Stimulated activated CD4-positive, alpha-beta T cell treated with anti-CD3 and anti-CD28 coated beads, Interleukin-2, amount 100 ng/mL, for 24 hours (primary cell): ENCODE measurements at places on chromosomes 1 and 21.

GRCh38 chr1:110645821-110646735 lies 28.7 kb downstream of the KCNA3 start:
- DNase-seq, result no peak

GRCh38 chr1:52628614-52629324 lies 4.2 kb upstream of the SHISAL2A start:
- no peak for DNase-seq

DNA sequence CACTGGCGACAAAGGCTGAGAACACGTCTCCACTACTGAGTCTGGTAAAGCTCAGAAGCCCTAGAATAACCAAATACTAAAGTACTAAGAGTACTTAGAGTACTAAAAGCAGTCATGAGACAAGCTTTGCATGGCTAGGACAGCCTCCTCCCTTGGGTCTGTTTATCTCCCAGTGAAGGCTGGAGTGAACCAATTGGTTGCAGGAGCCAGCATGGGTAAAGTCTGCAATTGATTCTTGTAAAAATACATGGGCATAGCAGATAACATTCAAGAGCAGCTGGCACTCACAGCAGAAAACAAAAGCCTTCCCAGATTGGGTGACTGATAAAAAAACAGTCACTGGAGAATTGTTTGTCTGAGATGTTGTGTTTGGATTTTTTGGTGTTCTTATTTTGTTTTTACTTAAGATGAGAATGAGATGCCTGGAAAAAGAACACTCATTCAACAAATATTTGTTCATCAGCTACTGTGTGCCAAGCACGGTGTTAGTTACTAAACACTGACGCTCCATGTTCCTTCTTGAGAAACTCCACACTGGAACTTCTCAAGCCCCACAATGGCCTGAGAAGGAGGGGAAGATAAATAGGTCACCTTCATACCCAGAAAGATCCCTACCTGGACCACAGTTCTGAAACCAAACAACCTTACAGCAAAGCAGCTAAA lies 3.7 kb downstream of the IRF6 start:
- no peak for DNase-seq

DNA sequence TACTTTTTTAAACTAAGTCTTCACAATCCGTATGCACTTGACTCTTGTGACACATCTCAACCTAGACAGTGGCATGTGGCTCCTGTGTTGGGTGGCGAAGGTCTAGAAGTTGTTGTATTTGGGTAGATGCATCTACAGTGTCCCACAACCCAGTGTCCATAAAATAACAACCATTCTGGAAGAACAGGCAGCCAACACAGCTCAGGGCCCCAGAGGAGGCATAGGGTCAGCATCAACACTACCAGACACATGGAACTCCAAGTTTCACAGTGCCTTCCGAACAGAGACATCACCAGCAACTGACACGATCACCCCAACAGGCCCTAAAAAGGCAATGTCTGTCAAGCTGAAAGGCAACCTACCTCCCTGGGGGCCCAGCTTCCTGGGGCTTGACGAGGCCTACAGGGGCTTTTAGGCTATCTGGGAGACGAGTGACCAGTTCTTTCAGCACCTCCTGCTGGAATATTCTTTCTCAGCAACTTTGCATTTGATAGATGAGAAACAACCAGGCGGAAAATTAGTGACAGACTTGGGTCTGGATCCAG lies 5.6 kb downstream of the SH3BP5L start:
- DNase-seq, result peak; percentile 9

- no peak for DNase-seq
These were observed 12.9 kb upstream of the SLC2A7 start for GRCh38 chr1:9038881-9039760.

- no peak for DNase-seq
These were observed 16.3 kb downstream of the PAX7 start for GRCh38 chr1:18646786-18647410.

DNA sequence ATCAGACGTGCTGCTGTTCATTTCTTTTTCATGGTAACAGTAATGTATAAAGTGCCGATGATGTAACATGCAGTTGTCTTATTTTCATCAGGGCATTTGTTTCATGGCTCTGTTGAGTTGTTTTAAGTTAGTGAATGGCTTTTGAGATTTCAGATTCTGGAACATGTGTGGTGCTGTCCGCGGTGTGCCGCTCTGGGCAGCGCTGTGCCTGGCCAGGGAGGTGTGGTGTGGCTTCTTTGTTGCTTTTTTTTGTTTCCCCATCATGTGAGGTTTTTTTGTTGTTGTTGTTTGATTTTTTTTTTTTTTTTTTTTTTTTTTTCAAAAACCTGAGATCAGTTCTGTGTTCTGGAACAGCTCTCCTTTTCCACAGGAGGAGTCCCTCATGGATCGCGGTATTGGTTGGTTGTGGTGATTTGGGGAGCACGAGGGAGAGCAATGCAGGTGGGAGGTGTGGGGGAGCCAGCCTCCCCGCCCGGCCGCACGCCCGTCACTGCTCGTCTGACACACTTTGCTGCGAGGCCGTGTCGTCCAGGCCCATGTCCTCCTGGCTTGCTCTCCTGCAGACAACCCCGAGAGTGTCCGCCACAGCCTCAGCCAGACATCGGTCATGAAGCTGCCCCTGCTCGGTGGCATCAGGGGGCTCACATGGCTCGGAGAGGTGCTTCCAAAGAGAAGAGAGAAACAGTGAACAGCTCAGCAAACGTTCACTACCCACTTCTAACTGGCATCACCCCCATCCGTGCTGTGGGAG lies 33.6 kb downstream of the NTPCR start:
- no peak for DNase-seq

DNA sequence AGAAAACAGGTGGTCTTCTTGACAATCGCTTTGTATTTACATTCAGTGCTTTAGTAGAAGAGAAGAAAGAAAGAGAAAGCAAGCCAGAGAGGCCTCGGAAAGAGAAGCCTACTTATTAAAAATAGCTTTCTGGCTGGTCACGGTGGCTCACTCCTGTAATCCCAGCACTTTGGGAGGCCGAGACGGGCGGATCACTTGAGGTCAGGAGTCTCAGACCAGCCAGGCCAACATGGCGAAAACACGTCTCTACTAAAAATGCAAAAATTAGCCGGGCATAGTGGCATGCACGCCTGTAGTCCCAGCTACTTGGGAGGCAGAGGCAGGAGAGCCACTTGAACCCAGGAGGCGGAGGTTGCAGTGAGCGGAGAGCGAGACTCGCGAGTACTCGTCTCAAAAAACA lies 1.8 kb upstream of the SLC19A2 start:
- no peak for DNase-seq

- DNase-seq, result no peak
These were observed 57.4 kb upstream of the TARS2 start for GRCh38 chr1:150429805-150430204.

- DNase-seq, result no peak
These were observed 8.2 kb upstream of the DENND1B start for GRCh38 chr1:197783510-197783948.
